Activated naive CD4-positive, alpha-beta T cell treated with anti-CD3 and anti-CD28 coated beads, Interleukin-2, amount 10 ng/mL, durations not matched to agents 7 days and 5 days (primary cell): ENCODE measurements at places on chromosomes 13 and 19.

DNA sequence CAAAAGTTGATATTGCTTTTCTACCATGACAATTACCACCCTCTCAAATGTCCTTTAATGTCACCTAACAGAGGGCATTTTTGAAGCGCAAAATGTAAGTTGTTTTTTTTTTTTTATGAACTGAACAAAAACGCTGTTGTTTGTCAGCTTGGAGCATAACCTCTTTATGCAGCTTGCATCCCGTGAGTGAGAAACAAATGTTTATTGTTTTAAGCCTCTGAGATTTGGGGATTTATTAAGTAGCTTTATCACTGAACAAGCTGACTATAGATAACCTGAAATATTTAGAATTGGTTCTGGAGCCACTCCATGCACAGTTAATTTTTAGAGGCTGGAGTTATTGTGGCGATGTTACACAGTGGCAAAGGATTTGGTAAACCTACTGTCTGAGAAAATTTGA, 80.1 kb upstream of the ATXN8OS start:
- H3K27ac ChIP-seq, result no peak overlapping the region
- H3K27me3 ChIP-seq, result no peaks in the 10 kb centered on the region
- H3K36me3 ChIP-seq, result no peaks in the 10 kb centered on the region
- no peaks in the 10 kb centered on the region for H3K4me1 ChIP-seq
- no peak for DNase-seq

DNA sequence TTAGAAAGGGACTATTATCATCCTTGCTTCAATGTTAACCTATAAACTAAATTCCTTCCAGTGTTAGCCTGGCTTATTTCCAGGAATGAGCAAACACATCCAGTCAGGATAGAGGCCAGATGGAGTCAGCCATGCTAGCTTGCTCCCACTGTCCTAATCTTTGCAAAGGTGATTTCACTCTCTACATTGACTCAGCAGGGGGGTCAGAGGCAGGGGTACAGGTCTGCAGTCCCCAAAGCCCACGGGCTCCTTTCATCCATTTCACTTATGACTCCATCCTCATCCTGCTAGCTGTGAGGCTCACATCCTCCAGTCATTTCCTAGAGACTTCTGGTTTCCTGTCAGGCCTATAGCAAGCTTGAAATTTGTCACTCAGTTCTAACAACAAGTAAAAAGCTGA, 63.4 kb upstream of the CEACAM8 start:
- no peak overlapping the region for H3K27ac ChIP-seq
- no peaks in the 10 kb centered on the region for H3K36me3 ChIP-seq
- no peak for DNase-seq
- H3K27me3 ChIP-seq, result peaks cover 5% of the 10 kb centered on the region

GRCh38 chr19:3402631-3403443, 36.5 kb downstream of the NFIC start:
- H3K36me3 ChIP-seq, result no peaks in the 10 kb centered on the region
- no peak for DNase-seq
- no peaks in the 10 kb centered on the region for H3K27me3 ChIP-seq
- H3K27ac ChIP-seq, result no peak overlapping the region
- no peaks in the 10 kb centered on the region for H3K4me1 ChIP-seq

DNA sequence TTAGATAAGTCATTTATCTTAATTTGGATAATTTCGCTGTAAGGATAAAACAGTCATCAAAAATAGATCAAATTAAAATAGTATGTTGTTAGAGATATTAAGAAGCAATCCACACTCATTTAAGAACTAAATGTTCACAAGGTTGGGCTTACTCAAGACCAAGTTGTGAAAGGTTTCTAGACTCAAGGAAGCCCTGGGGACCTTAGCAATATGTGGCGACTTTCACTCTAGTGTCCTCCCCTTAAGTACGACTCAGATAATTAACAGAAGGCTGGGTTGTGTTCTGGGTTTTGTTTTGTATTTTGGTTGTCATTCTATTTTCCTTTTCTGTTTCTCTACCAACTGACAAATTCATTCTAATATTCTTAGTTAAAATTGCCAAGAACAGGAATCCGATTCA, 1008.0 kb downstream of the PCDH9 start:
- DNase-seq, result no peak
- no peak overlapping the region for H3K27ac ChIP-seq
- H3K36me3 ChIP-seq, result no peaks in the 10 kb centered on the region
- H3K4me3 ChIP-seq, result no peak overlapping the region

DNA sequence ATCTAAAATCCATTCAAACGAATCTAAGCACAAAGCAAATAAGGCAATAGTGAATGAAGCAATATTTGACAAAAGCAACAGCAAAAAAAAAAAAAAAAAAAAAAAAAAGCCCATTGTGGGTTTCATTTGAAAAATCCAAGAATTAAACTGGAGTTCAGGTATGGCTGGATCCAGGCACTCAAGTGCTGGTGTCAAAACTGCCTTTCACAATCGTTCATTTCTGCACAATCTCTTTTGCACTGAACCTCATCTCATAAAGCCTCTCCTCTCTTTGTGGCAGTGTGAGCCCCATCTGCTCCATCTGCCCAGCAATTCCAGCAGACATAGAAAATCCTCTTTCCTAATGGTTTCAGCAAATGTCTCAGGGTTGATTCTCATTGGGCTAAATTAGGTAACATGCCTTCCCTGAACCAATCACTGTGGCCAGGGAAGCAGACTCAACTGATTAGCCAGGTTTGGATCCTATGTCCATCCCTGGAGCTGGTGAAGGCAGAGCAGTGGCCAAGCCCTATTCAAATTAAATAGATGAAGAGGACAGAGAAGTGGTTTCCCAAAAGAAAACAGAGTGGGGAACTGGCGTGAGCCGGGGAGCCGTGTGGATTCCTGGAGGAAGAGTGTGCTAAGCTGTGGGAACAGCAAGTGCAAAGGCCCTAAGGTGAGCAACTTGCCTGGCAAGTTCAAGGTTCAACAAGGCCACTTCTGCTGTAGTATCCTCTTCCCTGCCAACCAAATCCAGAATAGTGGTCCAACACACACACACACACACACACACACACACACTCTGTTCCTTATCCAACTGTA, 1.2 kb upstream of the HIF3A start:
- H3K27ac ChIP-seq, result no peak overlapping the region
- no peaks in the 10 kb centered on the region for H3K4me1 ChIP-seq
- H3K36me3 ChIP-seq, result no peaks in the 10 kb centered on the region
- peaks cover 55% of the 10 kb centered on the region for H3K27me3 ChIP-seq
- no peak for DNase-seq
- no peak overlapping the region for H3K4me3 ChIP-seq

DNA sequence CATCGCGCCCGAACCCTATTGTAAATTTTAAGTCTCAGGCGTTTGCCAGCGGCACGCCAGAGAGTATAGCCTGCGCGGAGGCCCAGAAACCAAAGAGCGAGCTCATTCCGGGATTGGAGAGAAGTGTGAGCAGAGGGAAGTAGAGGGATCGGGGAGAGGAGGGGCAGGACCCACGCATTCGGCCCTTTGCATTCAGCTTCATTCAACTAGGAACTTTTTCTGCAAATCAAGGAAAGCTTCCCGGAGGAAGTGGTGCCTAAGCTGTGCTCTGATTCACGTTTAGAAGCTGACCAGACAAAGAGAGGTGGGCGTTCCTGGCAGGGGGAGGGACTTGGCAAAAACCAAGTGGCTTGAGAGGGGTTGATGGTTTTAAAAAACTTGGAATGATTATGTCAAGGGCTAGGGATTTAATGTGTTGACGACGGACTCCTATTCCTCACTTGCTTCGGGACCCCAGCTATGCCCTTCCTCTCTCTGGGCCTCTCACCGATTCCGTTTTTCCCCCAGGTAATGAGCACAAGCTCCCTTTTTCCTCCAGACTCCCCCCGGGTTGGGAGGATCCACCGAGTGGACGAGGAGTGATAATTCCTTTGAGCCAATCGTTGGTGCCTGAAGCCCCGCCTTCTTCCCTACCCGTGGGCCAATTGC, 811 bp upstream of the PRMT1 start:
- H3K27me3 ChIP-seq, result no peaks in the 10 kb centered on the region
- H3K4me1 ChIP-seq, result peaks cover 44% of the 10 kb centered on the region
- no peak for DNase-seq

GRCh38 chr13:90447034-90447733, 900.3 kb upstream of the MIR17HG start:
- H3K4me3 ChIP-seq, result no peak overlapping the region
- no peaks in the 10 kb centered on the region for H3K27me3 ChIP-seq
- DNase-seq, result no peak
- no peaks in the 10 kb centered on the region for H3K4me1 ChIP-seq
- no peak overlapping the region for H3K27ac ChIP-seq

- H3K4me3 ChIP-seq, result peak overlapping the region; percentile 69
- no peak for DNase-seq
- no peak overlapping the region for H3K27ac ChIP-seq
- peaks cover 6% of the 10 kb centered on the region for H3K4me1 ChIP-seq
- H3K36me3 ChIP-seq, result no peaks in the 10 kb centered on the region
Observed at GRCh38 chr13:106917024-106917571, 349.2 kb upstream of the ARGLU1 start.

DNA sequence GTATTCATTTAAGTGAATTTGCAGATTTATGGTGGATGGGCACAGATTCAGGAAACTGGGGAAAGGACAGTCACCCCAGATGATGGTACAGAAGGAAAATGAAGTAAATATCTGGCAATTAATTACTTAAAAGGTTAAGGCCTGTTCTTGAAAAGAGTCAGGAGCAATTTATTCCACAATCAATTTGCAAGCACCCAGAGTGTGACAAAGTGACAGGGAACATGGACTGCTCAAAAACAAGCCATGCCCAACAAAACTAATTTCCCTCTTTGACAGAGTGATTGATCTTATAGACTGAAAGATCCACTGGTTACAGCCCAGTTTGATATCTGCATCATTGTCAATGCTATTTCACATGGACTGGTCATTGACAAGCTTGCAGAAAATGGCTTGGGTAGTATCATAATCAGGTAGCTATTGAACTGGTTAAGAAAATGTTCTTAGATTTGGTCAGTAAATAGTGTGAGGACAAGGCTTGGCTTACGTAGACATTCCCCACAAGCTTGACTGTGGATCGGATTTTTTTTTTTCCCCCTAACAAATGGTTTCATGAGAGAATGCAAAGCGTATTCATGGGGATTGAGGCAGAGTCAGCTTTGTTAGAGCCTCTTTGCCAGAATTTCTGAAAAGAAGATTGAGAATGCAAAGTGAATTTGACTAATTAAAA, 584.6 kb downstream of the GPC6 start:
- no peaks in the 10 kb centered on the region for H3K27me3 ChIP-seq
- no peak for DNase-seq
- H3K4me3 ChIP-seq, result no peak overlapping the region
- H3K27ac ChIP-seq, result no peak overlapping the region
- H3K36me3 ChIP-seq, result no peaks in the 10 kb centered on the region
- no peaks in the 10 kb centered on the region for H3K4me1 ChIP-seq

DNA sequence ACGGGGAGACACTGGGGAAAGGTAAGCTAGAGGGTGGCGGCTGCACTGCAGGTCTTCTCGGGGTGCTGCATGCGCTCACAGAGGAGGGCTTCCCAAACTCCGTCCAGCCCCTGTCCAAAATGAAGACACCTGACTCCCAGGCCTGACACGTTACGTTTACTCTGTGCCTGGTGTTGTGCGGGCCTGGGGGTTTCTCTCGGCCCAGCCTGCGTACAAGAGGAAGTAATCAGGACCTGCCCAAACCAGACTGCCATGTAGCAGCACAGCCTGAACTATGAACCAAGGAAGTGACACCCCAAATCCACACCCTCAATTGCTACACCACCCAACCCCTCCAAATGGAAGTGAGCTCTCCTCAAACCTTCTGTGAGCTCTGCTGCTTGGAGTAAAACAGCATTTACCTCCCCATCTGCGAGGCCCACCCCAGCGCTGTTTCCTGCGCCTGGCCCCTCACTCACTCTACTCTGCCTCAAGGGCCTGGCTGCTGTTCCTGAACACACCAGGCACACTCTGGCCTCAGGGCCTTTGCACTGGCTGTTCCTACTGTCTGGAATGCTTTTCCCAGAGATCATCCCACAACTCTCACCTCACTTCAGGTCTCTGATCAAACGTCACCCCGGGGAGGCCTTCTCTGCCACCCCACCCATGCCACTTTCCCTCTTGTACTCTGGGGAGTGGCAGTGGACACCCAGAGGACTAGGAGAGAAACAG, 3.0 kb downstream of the HSPBP1 start:
- peaks cover 37% of the 10 kb centered on the region for H3K4me1 ChIP-seq
- peak overlapping the region; percentile 83 for H3K27ac ChIP-seq
- no peaks in the 10 kb centered on the region for H3K27me3 ChIP-seq
- peaks cover 18% of the 10 kb centered on the region for H3K36me3 ChIP-seq
- peak overlapping the region; percentile 51 for H3K4me3 ChIP-seq

- H3K4me1 ChIP-seq, result no peaks in the 10 kb centered on the region
- no peak overlapping the region for H3K27ac ChIP-seq
- H3K4me3 ChIP-seq, result no peak overlapping the region
- H3K36me3 ChIP-seq, result no peaks in the 10 kb centered on the region
Observed at GRCh38 chr19:42606660-42607351, 12.1 kb upstream of the CEACAM8 start.

DNA sequence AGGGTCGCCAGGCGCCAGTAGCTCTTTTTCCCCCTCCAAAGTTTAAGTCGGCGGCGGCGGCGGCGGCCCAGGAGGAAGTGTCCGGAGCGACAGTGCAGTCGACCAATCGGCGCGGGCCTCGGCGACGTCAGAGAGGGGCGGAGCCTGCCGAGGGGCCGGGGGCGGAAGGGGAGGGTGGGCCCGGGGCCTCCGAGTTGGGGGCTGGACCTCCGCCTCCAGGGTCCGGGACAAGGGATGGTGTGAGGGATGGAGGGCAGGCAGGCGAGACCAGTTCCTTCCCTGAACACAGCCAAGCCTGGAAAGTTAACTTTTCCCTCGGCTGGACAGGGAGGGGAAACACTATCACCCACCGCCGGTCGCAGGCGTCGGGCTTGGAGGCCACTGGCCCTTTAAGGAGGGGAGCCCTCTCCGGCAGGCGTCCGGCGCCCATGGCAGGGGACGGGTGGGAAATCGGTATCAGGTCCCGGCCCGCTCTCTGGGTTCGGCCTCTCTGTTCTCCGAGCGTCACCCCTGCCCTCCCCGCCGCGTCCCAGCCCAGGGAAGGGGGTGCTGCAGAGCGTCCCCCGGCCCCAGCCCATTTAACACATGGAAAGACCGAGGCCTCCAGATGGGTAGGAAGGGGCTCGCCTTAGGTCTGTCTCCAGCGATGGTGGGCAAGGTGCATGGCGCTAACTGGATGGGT, at the start of gene PRKD2:
PRKD2 (minus strand) TSS at position 81 of the 682 bp plus-strand sequence. CDS start 744 bp downstream, outside the sequence.
- H3K27me3 ChIP-seq, result no peaks in the 10 kb centered on the region
- peaks cover 57% of the 10 kb centered on the region for H3K36me3 ChIP-seq
- H3K4me1 ChIP-seq, result peaks cover 49% of the 10 kb centered on the region
- peak within 1 kb of the TSS; percentile 96 for H3K4me3 ChIP-seq
- H3K27ac ChIP-seq, result peak within 1 kb of the TSS; percentile 97

DNA sequence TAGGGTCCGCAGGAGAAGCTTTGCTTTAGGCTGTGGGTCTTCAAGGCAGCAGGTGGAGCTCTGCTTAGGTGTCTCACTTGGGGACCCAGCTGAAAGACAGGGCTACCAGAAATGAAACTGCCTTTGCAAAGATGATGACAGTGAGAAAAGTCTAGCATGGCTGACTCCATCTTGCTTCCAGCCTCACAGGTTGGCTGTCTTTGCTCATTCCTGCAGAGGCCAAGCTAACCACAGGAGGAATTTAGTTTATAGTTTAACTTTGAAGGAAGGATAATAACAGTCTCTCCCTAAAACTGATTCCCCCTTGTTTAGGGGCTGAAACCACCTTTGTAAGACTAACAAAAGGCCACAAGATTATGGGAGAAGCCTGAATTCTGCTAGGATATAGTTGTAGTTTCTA, 252.4 kb downstream of the UQCRFS1 start:
- no peaks in the 10 kb centered on the region for H3K27me3 ChIP-seq
- no peak overlapping the region for H3K4me3 ChIP-seq
- no peaks in the 10 kb centered on the region for H3K4me1 ChIP-seq
- H3K27ac ChIP-seq, result no peak overlapping the region
- no peaks in the 10 kb centered on the region for H3K36me3 ChIP-seq

GRCh38 chr13:29498426-29499040, 97.0 kb downstream of the SLC7A1 start:
- H3K4me1 ChIP-seq, result peaks cover 7% of the 10 kb centered on the region
- H3K36me3 ChIP-seq, result no peaks in the 10 kb centered on the region
